ENCODE measurements at places on chromosomes 3 and 15.

DNA sequence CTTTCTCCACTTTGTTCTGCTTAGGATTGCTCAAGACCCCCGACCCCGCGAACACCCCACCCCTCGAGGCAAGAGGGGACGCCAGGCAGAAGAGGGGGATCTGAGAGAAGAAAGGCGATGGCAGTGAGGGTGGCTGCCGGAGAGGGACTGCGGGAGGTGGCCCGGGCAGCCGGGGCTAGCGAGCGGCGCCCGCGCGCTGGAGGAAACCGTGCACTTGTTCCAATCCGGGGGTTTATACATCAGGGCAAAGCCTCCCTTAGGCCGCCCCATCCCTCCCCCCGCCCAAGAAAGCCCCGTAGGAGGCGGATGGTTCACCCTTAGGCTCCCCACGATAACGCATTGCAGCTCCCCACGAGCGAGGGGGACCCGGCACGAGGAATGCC, 475 bp downstream of the ERC2 start:
- no peak for DNase-seq

GRCh38 chr3:63037116-63037515, 161.9 kb upstream of the CADPS start:
- no peak for DNase-seq

DNA sequence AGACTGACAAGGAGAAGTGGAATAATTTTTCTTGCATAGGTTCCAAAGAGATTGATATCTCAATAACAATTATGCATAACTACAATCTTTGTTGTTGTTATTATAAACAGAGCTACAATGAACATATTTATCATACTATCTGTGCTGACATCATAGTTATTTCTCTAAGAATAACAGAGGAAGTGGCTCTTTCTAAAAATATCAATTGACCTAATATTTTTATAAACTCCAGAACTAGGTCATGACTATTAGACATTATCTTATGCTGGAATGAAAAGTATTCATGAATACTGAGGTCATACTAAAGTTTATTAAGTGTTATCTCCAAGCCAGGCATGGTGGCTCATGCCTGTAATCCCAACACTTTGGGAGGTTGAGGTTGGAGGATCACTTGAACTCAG, 114.1 kb downstream of the DCLK3 start:
- DNase-seq: no peak

DNA sequence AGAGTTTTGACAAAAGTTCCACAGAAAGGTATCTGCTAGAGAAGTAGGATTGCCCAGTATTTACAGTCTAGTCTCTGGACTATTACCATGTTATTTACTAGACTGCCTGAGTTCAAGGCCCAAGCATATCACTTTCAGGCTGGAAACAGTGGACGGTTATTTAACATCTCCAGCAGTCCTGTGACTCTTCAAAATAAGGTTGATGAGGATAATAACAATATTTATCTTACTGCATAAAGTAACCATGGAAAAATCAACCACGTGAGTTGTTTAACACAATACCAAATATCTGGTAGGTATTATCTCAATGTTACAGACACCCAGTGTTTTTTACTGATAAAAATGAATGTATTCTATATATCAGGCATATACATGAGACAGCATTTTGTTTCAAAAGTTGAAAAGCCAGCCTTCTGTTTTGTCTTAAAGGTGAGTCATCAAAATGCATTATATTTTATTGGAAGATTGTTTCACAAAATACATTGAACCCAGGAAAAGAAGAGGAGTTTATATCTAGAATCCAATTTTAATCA, 535.8 kb downstream of the TBL1XR1 start:
- no peak for DNase-seq

DNA sequence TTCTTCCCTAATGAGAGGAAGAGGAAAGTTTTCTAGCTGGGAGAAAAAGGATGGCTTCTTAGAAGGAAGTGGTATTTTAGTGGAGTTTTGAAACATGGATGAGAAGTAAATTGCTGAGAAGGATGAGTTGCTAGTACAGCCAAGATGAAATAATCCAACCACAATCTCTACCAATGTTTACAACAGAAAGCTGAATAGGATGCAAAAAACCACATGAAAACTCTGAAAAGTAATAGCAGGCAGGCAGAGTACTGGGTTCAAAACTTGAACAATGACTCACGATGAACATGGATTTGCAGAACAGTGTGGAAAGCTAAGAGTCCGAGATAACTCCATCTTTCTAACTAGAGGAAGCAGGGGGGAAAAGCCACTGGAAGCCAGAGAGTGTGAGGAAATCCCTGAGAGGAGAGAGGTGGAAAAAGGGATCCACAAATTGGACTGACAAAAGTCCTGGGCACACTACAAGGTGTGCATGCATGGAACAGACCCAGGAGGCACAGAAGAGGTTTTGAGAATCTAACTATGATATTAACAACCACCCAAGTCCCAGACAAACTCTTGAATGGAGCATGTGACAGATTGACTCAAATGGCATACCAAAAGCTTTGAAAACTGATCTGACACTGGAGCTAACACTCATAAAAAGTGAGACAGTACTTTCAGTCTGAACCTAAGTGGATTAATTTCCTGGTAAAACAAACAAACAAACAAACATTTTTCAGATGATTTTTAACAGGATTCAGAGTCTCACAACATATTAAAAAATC, 76.7 kb downstream of the ST6GAL1 start:
- no peak for DNase-seq

- DNase-seq: no peak
Measured at GRCh38 chr3:151460774-151461450, at the start of gene IGSF10. Gene IGSF10, minus strand, starts transcription at chr3:151461061. Its CDS starts 2,352 bp downstream, at chr3:151458709.

DNA sequence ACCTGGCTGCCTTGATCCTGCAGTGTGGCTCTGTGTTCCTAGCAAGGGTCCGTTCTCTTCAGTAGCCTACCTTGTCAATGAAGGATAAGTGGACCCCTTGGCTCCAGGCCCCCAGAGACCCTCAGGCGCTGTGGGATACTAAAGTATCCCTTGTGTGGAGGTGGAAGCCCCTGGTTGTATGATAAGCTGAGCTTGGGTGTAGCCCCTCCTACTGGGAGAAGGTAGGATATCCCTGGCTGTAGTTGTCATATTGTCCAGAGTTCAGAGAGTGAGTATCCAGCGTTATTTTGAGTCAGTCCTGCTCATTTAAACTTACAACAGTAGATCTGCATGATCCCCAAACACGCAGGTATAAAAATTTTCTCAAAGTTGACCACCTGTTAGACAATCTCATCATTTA, 496.8 kb downstream of the CNTN4 start:
- DNase-seq: no peak

DNA sequence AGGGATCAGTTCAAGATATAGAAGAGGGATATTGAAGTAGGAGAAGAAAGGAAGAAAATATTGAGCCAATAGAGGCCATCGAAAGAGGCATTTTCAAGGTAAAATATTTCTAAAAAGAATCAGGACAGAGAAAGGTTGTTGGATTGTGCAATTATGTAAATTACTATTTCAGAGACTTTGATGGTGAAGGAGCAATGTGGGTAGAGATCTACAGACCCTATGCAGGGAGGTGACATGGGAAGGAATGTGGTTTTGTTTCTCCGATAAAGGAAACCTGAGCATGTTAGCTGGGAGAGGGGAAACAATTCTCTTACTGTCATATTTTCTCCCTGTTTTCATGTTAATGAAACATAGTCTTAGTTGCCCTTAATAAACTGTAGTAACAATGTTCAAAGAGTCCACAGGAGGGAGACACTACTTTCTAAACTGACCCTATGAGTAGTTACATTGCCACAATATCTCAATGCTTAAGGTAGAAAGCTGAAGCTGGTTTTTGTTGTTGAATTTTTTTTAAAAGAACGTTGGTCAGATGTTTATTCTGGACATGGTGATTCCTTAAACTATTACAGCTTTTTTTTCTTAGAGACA, 133.3 kb downstream of the GRM7 start:
- no peak for DNase-seq

DNA sequence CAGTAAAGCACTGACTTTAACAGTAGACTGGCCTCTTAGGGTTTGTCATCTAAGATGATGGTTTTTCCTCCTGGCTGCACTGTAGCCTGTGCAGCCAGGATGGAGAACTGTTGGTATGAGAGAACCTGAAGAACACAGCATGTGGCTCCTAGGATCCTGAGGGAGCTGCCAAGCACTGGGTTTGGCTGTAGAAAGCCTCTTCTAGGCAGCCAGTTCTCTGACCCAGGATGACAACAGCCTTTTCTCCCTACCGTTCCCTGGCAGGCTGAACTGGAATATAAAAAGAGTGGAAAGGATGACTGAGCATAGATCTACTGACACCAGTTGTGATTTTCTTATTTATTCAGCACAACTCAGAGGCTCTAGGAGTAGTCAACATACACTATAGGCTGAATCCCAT, 34.3 kb upstream of the MANF start:
- no peak for DNase-seq

DNA sequence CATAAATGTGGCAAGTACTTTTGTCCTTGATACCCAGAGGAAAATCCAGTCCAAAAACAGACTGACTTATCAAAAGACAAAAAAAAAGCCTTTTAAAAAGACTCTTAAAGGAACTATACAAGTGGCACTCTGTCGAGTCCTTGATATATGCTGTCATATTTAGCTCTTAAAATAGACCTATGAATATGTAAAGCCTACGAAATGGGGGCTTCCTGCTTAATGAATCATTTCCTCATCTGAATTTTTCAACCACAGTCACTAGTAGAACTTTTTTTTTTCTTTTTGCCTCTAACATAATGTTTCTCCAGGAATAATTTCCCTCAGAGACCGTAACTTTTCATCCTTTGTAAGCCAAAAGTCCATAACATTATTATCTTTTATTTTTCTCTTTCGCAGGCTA, 95.8 kb downstream of the P3H2 start:
- DNase-seq: no peak

GRCh38 chr3:57063032-57063431, 2.6 kb downstream of the SPATA12 start:
- no peak for DNase-seq

DNA sequence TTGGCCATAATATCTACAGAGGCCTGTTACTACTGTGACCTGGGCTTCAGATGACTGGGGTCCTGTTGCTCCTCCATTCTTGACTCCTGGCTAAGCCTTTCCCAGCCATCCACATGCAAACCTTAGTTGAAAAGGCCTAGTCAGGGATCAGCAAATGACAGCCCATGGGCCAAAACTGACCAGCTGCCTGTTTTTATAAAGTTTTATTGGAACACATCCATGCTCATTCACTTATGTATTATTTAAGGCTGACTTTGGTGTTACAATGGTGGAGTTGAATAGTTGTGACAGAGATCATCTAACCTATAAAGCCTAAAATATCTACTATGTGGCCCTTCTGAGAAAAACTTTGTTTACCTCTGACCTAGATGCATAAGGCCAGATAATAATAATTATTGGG, 16.8 kb upstream of the SLC4A7 start:
- no peak for DNase-seq

DNA sequence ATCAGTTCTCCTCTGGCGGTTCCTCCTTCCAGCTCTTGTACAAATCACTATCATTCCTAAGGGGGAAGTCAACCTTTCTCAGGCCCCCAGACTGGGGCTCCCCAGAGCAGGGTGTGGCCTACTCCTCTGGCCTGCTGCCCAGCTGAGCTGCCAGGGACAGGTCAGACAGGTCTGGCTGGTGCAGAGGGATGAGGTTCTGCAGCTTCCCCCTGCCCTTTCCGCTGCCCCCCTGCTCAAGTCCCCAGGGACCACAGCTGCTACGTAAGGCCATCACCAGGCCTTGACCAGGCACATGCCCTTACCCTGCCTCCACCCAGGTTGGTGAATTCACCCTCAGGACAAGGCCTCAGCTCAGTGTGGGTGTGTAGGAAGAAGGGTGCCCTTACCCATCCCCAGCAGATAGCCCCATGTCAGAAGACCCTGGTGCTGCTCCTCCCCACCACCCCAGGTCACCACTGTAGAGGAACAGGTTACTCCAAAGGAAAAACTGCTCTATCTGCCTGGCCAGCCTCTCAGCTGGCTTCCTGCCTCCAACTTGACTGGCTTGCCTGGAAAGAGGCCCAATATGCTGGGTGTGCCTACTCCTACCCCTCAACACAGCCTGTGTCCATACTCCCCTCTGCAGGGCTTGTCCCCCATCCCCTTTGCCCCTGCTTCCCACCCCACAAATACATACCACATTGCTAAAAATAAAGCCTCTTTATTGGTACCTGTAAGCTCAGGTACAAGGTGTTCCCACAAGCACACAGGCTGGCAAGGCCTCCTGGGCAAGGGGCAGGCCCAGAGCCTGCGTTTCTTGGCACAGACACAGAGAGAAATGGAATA, 12.0 kb downstream of the CSRNP1 start:
- no peak for DNase-seq

GRCh38 chr3:42988566-42988965, 9.5 kb downstream of the GASK1A start:
- DNase-seq: no peak
